ENCODE measurements at places on chromosomes 6 and 20. TPM values are rescaled to one million over a fixed set of nuclear protein-coding genes. Genes with fewer than 3 reads are reported as not detected.

BACH2 gene
- total RNA-seq = 4.5 TPM

TBC1D22B gene
- total RNA-seq = 18.7 TPM

WFDC5 gene
- total RNA-seq = not detected

FAM209B gene
- 0.64 TPM for total RNA-seq

DNA sequence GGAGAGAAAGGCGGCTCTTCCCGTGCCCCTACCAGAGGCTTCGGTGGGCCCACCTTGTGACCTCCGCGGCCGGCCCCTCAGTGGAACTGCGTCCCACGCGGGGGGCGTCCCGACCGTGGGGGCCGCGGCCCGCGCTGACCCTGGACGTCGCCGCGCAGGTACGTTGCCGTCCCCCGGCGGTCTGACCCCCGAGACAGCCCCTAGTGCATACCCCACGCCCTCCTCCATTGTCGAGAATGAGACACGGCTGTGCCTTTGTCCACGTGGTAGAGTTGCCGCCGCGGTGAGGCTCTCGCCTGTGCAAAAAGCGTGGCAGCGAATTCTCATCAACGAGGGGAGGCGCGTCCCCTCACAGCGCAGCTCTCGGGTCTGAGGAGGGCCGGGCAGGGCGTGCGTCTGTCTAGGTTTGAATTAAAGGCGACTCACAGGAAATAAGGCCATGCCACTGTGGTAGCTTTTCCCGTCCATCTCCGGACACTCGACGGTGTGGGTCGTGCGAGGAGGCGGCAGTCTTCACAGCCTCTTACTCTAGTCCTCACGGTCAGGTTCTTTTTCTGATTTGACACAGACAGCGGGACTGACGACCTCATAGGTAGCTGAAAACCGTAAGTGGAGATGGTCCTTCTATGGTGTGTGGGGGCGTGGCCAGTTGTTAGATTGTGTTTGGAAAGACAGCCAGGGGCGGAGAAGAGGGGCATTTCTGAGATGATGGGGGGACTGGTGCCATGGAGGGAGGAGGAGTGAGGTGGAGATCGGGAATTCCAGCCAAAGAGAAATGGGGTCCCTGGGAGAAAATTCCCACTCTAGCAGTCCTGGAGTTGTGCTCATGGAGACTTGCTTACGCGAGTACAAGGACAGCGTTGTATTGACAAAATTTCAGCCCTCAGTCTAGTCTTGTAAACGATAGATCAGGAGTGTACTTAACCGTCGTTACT is 580 bp downstream of the NXT1 start:
- DNase-seq = peak; percentile 61

- no peak for DNase-seq
Observed at GRCh38 chr6:111027219-111027618, 45.4 kb downstream of the RPF2 start.

GRCh38 chr20:3922223-3922982 is 33.2 kb downstream of the PANK2 start:
- DNase-seq = no peak

GRCh38 chr20:19588732-19589131 is 169.3 kb upstream of the RIN2 start:
- no peak for DNase-seq

DNA sequence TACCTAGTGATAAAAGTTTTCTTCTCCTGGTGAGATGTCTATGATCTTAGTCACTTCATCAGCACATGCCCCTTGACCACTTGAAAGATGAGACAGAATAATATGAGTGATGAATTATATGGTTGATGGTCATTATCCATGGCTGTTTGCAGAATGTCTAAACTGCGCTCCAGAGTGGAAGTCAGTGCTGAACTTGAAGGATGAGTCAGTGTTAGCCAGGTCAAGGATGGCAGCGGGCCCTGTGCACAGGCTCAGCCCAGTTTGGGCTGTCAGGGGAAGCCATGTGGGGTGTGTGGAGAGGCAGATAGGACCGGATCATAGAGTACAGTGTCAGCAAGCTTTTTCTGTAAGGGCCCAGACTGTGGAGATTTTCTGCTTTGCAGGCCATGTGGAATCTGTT is 67.2 kb upstream of the KIF25 start:
- no peak for DNase-seq

- no peak for DNase-seq
Observed at GRCh38 chr6:22294301-22294700, 2.5 kb downstream of the PRL start.

All from WTC11 (cell line).